Pons (tissue), 1 donor: ENCODE measurements at places on chromosomes 2 and 18.

- no peak for DNase-seq
Measured at GRCh38 chr2:217108086-217108485, 248.2 kb upstream of the TNP1 start.

- DNase-seq = no peak
Measured at GRCh38 chr18:26056291-26056690, 34.1 kb downstream of the SS18 start.

DNA sequence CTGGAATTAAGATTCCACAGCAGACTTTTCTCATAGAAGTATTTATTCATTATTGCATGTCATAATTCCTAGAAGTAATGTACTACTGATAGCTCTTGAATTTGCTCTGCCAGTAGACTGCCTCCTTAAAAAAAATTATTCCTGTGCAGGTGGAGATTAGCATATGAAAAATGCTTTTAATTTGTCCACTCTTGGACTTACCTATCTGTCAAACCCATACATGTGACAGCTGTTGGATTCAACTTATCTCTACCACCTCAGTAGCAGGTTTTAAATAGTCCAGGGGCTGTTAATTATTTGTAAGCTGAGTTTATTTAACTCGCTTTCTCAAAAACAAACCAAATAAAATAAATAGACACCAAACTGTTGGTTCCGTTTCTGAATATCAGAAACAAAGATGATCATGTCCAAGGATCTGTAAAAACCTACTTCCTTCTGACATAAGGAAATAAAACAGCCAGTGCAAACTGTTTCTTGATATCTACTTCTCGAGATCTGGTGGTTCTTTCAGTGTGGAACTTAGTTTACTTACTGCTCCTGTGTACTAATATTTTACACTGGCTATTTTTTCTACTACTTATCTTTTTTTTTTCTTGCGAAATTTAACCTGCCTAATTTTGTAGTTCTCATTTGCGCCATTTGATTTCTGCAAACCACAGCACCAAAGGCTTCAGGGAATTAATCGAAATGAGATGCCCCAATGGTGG lies 44.2 kb downstream of the ZEB2 start:
- DNase-seq = no peak

GRCh38 chr2:241902357-241902991 lies 32.9 kb downstream of the RTP5 start:
- no peak for DNase-seq

- DNase-seq = peak; percentile 70
Measured at GRCh38 chr2:75640621-75641121, 5.9 kb upstream of the MRPL19 start.

DNA sequence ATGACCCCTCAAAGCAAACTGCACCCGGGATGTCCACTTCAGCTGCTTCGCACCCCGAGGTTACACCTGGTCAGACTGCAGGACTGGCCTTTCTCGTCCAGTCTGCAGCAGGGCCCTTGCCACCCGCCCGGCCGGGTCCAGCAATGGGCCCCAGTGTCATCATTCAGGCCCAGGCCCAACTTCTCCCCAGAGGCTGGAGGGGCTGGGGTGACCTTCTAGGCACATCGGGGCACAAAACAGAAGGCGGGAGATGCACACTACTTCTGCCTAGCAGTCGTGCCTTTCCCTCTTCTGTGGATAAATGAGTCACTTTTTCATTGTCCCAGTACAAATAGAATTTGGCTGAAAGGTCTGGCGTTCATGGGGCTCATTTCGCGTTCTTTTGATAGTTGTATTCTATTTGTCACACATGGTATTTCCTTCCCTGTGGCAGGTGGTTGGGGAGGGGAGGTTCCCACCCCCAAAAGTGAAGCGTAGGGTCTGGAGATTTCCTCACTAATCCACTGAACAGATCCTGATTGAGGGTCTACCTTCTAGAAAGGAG lies 56.9 kb upstream of the ID2 start:
- DNase-seq = no peak

DNA sequence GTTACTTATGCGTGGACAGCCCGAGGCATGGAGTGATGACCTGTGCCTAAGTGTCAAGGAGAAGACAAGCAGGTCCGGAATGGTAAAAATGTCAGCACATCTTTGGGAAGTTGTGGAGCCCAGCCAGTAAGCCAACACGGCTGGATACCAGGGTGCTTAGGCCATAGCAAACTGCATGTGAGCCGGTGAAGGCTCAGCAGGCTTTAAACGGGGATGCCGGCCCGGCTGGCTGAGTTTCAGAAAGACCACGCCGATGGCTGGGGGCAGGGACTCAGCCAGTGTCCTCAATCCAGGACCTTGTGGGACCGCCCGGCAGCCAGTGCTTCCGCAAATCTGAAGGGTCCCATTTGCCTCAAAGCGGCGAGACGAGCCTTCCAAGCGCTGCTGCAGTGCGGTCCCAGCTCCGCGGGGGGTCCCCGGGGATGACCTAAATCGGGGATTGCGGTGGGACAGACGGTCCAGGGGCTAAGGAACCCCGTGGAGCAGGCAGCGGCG lies 946 bp upstream of the AGAP1 start:
- DNase-seq = no peak

DNA sequence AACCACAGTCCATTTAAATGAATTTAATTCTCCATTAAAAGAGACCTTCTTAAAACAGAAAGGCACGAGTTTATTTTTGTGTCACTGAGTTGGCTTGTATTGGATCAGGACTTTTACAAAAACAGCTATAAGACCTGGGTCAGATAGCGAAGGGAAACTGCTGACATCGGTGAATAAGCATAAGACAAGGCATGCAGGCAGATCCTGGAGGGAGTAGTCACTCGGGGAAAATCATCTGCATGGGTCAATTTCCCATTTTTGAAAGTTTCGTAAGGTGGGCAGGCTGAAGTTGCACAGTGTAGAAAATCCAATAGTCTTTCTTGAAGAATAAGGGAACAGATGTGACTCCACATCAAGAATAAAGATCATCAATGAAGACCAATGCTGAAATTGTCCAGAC lies 12.9 kb downstream of the IL36B start:
- no peak for DNase-seq

GRCh38 chr18:10481831-10482230 lies 27.4 kb downstream of the APCDD1 start:
- DNase-seq = no peak

DNA sequence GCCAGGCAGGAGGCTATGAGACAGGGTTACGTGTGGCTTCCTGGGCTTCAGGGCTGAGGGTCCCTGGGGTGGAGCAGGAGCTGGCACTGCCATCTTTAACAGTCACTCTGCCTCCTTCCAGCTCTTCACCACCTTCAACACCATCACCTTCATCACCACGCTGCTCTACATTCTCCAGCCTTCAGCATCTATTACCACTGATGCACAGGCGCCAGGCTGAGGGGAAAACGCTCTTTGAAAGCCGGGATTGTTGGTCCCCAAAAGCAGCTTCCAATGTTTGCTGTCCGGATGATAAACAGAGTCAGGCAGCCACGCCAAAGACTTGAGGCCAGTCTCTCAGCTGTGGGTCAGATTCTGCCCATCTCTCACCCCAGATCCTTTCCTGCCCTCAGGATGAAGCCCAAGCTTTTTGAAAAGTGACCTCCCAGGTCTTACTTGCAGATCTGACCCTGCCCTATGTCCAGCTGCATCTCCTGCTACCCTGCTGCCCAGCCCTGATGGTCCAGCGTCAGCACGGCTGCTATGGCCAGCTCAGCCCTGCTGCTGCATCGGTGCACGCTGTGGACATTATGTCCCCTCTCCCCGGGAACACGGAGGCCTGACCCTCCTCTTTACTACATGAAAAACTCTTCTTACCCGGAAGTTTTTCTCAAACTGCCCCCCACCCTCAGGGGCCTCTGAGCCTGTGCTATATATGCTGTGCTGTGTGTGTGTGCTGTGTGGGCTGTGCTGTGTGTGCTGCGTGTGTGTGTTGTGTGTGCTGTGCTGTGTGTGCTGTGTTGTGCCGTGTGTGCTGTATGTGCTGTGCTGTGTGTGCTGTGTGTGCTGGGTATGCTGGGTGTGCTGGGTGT lies 31.2 kb upstream of the MAL start:
- DNase-seq = no peak

GRCh38 chr2:211204456-211204855 lies 648.1 kb downstream of the CPS1 start:
- DNase-seq = no peak

- DNase-seq = no peak
Measured at GRCh38 chr18:80136679-80137078, 27.6 kb downstream of the ADNP2 start.

DNA sequence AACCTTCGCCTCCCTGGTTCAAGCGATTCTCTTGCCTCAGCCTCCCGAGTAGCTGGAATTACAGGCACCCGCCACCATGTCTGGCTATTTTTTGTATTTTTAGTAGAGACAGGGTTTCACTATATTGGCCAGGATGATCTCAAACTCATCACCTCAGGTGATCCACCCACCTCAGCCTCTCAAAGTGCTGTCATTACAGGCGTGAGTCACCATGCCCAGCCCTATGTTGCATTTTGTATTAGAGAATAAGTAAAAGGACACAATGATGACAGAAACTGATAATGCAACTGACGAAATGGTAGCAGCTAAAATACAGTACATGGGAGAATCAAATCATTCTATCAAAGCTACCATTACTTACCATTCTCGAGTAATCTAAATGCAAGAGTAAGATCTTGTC lies 276.7 kb downstream of the DSEL start:
- no peak for DNase-seq

GRCh38 chr2:20617892-20618467 lies 32.9 kb downstream of the HS1BP3 start:
- peak; percentile 98 for DNase-seq

DNA sequence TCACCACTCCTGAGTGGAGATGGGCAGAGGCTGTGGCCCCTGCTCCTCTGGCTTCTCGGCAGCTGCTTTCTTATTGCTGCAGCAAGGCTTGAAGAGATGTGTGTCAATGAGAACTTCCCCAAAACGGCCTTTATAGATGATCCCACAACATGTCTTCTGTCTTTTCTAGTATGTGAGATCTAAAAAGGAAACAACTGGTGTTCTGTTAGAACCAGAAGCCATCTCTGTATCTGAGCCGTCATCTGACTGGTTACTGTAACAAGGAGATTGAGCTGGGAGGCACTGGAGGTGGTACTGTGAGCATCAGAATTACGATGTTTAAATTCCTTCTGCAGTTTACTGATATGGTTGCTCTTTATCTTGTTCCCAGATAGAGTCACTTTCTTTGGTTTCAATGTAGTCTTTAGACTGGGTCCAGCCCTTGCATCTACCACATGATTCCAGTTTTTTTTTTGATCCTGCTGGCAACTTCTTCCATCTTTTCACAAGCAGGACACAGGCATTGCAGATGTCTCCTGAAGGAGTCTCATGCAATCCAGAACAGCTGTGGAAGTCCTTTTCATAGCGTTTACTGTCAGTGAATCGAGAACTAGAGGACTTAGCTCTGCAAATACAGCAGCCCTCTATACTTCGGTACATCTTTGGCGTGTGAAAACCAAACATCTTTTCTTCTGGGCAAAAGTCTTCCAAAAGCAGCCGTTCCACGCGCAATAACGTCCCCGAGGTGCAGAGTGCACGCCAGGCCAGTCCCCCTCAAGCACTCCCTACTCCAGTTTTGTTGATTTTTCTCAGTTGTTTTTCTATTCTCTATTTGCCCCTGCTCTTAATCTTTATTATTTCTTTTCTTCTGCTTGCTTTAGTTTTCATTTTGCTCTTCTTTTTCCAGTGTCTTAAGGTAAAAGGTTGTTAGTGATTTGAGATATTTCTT lies 29.7 kb downstream of the TAF4B start:
- peak; percentile 24 for DNase-seq

DNA sequence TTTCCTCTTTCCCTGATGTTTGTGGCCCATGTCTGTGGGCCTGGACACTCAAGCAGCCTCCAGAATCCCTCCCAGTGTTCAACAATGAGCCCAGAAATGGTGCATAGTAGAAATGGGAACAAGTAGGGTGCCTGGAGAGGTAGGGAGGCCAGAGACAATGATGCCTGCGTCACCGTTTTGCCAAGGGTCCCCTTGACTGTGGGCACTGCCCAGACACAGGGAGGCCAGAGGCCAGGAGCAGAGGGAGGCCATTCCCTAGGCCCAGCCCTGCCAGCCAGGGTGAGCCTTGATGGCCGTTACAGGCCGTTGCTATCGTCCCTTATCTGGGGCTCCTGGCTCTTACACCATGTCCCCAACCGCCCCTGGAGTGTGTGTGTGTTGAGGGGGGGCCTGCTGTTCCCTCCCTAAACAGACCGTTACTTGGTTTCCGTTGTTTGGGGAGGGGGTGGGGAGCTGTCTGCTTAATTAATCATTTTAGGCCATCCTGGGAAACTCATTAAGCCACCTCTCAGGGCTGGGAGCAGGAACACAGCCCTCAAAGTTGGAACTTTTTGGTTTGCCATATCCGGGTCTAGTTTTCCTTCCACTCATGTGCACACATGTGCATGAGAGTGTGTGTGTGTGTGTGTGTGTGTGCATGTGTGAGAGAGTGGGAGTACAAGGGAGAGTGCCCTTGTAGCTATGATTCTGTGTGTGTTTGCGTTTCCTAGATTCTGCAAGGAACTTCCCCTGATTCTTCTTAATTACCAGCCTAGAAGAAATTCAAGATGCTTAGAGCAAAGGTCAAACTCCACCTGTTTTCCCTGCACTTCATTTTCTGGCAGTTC lies 135.2 kb upstream of the HAAO start:
- DNase-seq = no peak

- no peak for DNase-seq
Measured at GRCh38 chr18:70452501-70452900, 163.7 kb downstream of the SOCS6 start.

GRCh38 chr2:240783819-240784621 lies 36.0 kb downstream of the KIF1A start:
- DNase-seq = no peak

- no peak for DNase-seq
Measured at GRCh38 chr2:228067309-228067708, 114.2 kb downstream of the SPHKAP start.

DNA sequence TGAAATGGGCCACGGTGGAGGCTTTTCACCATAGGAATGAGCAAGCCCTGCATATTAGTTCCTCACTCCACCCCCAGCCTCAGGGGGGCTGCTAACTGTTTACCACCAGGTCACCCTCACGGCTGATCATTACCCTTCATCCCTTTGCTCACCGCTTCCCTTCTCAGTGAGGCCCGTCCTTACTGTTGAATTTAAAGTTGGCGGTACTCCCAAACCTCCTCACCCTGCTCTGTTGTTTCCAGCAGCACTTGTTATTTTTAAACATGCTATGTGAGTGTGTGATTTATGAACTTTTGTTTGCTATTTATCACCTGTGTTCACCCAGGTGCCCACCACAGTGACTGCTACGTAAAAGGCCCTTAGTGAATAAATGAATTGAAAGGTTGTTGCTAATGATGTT lies 243.6 kb downstream of the ZNF407 start:
- DNase-seq = no peak
